ENCODE measurements at places on chromosomes 7 and 10.

DNA sequence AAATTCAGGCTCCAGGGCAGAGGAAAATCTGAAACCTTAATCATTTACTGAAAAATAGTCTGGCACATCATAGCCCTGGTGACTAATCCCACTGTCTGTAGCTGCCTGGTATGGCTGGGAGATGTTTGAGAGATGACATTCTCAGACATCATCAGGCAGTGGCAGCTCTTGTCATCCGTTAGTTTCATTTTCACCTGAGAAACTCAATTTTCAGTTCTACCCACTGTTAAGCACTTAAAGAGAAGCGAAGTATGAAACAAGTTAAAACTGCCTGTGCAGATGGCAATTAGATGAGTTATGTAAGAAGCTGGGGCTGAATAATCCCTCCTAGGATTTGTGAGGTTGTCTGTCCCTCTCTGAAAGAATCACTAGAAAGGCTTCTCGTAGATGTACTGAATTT lies 150.2 kb downstream of the NSUN6 start:
- no peak for DNase-seq

DNA sequence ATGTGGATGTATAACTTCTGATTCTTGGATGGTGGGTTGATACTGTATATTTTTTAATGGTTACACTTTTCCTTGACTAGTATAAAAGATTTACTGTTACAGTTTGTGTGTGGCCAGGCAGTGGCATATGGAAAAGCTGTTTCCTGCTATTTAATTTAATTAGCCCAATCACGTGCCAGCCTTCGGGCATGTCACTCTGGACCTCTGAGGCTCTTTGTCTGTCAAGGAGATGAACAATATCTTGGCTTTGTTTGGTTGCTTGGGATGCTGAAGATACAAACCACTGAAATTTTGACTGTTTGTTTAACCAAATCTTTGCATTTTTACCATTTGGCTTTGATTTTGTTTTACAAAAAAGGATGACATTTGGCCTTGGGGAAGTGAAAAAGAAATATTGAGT lies 185.0 kb downstream of the HDAC9 start:
- no peak for DNase-seq

GRCh38 chr7:2417981-2418481 lies 14.6 kb downstream of the CHST12 start:
- peak; percentile 57 for DNase-seq

DNA sequence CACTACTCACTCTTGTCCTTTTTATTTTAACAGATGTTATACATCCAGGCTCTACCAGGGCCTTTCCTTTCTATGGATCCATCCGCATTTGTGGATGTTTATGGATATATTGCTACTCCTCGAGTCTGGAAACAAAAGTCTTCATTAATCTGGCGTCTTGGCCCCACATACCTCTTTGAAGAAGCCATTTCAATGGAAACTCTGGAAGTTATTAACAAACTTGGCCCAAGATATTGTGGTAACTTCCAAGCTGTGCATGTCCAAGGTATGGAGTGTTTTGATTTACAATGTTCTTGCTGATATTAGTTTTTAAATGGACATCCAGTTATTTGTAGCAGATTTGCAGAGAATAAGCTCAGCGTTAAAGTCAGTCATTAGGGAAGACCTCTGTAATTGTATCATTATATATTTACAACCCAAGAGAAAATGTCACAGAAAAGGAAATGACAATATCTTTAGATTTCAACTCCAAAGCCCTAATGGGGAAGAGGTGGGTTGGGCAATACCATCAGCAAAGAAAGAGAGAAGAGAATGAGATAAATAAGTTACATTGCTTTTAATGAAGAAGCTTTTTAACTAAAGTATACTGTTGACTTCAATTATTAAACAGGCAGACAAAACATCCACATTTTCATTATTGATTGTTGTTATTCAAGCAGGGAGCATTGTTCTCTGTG lies 102.1 kb downstream of the WDFY4 start:
- no peak for DNase-seq

- no peak for DNase-seq
Measured at GRCh38 chr7:113796557-113796956, 122.3 kb downstream of the PPP1R3A start.

DNA sequence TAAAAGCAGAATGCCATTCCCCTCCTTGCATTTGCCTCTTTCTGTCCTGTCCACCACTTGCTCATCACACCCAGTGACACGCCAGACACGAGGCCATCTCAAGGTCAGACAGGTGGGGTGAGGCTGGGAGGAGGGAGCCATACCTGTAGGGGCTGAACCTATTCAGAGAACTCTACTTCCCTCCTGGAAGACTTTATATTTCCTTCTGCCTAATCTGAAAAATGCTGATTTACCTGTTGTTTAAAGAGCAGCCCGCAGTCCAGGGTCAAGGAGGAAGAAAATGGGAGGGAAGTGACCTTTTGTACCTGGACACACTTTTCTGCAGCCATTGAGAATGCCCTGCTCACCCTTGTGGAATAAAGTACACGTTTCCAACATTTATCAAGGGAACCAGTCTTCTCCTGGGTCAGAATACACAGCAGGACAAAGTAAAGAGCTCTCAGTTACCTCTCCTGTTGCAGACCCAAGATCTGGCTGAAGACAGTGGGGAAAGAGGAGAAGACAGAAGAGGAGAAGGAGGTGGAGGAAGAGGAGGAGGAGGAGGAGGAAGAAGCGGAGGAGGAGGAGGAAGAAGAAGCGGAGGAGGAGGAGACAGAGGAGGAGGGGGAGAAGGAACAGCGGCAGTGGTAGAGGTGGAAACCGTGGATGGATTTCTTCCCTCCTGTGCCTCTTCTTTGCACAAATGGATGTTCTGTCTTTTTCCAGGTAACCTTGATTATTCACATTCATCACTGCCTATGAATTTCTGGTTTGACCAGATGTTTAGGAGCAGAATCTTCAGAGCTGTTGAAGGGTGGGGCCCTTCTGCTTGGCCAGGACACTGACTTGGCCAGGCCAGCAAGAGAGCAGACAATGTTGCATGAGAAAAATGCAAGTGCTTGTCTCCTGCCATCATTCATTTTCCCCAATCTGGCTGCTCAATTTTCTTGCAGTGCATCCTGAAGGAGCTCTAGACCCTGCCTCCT lies 1.2 kb upstream of the BLNK start:
- no peak for DNase-seq

DNA sequence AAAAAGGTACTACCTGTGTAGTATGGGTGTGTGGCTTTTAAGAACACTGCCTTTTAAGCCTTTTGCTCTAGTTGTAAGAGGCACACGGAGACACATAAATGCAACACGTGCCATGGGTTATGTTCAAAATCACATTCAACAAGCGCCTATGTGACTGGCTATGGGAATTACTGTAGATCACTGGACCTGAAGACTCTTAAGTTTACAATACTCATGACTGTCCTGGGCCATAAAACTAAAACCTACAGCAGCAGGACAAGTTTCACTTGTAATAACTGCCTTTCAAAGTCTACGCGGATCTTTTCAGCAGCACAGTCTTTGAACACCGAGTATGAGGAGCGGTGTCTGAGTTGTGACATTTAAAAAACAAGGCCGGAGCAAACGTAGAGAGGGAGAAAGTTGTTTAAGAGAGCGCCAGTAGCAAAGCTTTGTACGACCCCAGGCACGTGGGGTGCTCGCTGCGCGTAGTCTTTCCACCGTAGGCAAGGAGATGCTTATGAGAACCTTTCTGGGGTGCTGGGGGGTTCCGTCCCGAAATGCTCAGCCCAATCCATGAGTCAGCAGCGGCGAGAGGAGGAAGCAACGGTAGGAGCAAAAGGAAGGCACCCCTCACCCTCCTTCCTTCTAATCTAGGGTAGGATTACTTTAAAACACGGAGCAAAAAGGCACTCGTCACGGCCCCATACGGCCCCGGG lies 662 bp downstream of the DNAJC2 start:
- no peak for DNase-seq

DNA sequence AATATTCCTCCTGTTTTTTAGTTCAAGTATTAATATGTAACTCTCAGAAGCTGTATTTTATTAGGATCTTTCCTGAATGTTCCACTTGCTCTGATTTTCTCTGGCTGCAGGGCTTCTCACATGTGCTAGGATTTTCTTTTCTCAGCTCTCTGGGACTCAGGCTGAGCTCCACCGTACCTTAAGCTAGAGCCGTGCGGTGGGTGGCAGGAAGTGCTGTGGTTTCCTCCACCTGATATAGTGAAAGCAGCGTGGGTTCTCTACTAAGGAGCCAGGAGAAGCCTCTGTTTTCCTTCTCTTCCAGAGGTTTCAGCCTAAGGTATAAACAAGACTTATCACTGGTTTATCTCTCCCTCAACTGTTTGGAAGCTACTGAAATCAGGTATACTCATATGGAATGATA lies 433.6 kb downstream of the NRG3 start:
- DNase-seq, result no peak

DNA sequence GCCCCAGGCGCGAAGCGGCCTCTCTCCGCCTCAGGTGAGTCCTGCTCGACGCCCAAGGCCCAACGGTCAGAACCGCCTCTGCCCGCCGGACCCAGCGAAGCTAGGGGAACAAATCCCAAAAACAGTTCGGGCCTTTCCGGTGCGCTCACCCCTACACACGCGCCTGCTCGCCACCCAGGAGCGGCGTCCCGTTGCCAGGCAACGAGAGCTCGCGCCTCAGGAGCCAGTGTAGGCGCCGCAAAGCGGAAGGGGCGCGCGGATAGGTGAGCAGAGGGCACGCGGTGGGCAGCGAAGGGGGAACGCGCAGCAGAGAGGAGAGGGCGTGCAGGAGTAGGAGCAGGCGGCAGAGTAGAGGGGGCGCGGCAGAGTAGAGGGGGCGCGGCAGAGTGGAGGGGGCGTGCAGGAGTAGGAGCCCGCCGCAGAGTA lies at the start of the genes DYDC1 and DYDC2:
Gene DYDC1 (minus strand): TSS at position 193 of the 426 bp plus-strand sequence. CDS start 4,154 bp downstream, outside the sequence.
Gene DYDC2 (plus strand): TSS at position 219 of the 426 bp plus-strand sequence. CDS start 5,663 bp downstream, outside the sequence.
- no peak for DNase-seq

DNA sequence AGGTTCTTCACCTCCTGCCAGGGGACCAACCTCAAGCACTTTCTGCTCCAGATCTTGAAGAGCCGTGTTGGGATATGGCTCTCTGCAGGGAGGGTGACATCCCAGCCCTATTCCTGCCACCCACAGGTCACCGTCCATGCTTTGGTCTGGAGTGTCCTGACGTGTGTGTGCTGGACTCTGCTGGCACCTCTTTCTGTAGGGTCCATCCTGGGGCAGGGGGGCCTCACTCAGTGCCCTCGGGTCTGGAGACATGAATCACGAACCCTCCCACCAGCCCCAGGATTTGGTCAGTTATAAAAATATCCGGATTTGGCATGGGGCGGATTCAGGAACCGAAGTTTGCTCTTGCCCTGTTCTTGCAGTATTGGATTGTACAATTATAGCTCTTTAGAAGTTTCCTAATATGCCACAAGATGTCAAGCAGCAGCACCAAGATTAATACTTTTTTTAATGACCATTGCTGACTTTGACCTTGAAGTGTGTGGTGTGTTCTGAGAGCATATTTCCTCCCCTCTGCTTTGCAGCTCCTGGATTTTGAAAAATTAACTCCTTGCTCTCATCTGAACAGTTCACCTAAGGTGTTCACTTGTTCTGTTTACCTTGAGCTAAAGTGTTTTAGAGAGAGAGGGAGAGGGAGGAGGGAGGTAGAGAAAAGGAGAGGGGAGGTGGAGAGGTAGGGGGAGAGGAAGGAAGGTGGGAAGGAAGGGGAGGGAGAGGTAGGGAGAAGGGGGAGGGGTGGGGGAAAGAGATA lies 95.4 kb upstream of the SHH start:
- no peak for DNase-seq

- DNase-seq, result no peak
Measured at GRCh38 chr7:40437498-40437897, 302.7 kb downstream of the SUGCT start.

DNA sequence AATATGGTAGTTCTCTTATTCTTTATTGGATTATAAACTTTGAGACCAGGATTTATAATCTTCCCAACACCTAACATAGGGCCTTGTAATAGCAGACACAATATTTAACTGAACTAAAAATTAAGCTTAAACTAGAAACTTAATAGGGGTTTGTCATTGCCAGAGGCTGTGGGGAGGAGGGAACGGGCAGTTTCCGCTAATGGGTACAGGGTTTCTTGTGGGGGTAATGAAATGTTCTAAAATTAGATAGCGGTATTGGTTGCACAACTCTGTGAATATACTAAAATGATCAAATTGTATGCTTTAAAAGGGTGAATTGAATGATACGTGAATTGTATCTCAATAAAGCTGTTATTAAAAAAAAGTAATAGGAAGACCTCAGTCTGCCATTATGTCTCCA lies 45.4 kb downstream of the NT5C2 start:
- no peak for DNase-seq

DNA sequence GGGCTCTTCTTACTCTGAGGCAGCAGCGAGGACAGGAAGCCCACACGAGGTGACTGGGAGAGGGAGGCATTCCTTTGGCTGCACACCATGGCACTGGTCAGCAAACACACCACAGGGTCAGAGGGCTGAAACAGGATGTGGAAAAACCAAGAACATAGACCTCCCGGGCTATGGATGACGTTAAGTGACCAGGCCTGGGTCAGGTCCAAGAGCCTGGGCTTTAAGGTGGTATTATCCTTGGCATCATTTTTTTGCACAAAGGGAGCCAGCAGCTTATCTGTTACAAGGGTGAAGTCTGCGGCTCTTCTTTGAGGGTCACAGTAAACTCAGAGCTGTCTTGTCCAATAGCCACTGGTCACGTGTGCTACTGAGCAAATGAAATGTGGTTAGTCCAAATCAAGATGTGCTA lies 7.0 kb downstream of the WDR91 start:
- DNase-seq, result no peak

DNA sequence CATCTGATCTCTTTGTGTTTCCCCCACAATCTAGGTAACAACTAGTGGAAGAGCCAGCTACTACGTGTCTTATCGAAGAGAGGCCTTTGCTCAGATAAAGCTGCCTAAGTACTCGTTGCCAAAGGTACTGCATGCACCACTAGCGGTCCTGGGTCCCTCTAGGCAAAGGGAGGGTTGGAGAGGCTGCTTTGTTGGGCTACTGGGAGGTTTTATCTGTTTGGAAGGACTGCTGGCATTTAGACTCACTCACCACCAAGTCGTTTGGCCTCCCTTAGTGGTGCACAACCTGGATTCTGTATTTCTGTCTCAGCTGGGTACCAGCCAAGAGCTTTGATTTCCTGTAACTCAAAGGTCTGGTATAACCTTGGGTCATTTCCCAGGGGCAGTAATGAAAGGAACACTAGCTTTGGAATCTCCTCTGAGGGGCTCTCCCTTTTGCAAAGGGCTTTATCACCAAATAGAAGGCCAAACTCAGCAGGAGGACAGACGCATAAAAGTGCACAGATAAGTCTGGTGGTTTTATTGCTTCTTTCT lies 498.3 kb downstream of the SORCS3 start:
- DNase-seq, result no peak

DNA sequence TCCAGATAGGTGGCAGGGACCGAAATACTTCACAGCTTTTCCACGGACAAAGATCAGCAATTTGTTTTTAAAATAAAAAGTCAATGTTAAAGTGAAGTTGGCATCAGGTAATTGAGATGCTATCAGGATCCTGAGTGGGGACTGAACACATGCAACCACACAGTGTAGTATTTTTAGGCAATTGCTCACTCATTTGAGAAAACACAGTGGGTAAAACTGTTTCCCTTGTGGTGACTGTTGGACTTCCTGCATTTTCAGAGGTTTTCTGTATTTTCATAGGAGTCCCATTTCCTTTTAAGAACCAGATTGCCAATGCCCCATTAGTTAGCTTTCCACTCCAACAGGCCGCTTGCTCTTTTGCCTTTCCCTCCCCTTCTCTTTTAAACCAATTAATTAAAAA lies 159.5 kb upstream of the ZNF32 start:
- DNase-seq, result no peak

- DNase-seq, result no peak
Measured at GRCh38 chr10:88129013-88129412, 265.6 kb downstream of the PTEN start.
